ENCODE measurements at places on chromosomes 2 and 18. TPM values are rescaled to one million over a fixed set of nuclear protein-coding genes. Genes with fewer than 3 reads are reported as not detected.

- no peaks in the 10 kb centered on the region for H3K27me3 ChIP-seq
- H3K4me1 ChIP-seq: no peaks in the 10 kb centered on the region
- no peak overlapping the region for H3K27ac ChIP-seq
- no peak for DNase-seq
Measured at GRCh38 chr18:38330573-38330972, 765.0 kb upstream of the CELF4 start.

DNA sequence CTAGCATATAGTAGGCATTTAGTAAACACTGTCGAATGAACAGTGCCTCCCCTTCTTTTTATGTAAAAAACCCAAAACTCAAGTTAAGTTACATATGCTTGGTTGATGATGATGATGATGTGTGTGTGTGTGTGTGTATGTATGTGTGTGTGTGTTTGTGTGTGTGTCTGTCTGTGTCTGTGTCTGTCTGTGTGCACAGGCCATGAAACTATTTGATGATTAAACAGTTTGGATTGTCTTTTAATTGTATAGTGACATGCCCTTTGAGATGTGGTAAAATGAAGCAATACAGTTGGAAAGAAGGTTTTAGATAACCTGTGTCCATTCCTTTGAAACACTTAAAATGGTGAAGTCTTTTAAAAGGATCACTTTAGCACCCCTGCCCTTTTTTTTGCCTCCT is 105.6 kb downstream of the MAP4K4 start:
- no peak overlapping the region for H3K27ac ChIP-seq
- H3K4me1 ChIP-seq: peaks cover 20% of the 10 kb centered on the region
- H3K27me3 ChIP-seq: no peaks in the 10 kb centered on the region
- no peak for DNase-seq
- no peak overlapping the region for H3K4me3 ChIP-seq
- peaks cover 13% of the 10 kb centered on the region for H3K36me3 ChIP-seq

GRCh38 chr2:159904127-159904958 is 106.3 kb upstream of the CD302 start:
- peaks cover 34% of the 10 kb centered on the region for H3K4me1 ChIP-seq
- H3K27me3 ChIP-seq: no peaks in the 10 kb centered on the region
- peak within 1 kb of the TSS; percentile 85 for H3K4me3 ChIP-seq
- DNase-seq: peak; percentile 54

DNA sequence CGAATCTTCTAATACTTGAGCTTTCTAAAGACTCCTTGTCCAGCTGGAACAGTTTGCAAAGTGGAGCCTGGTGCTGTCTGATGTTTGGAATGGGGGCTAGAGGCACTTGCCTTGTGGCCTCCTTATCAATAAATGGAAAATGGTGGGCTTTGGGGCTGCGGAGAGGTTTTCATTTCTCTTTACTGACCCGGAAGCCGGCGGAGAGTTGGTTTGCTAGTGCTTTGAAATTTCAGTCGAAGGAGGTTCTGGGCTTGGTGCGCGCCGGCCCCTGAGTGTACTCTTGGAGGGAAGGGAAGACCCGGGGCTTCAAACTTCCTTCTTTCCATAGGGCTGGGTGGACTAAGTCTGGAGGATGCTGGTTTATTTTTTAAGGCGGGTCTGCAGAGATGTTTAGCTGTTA is 714 bp downstream of the RPIA start:
- no peaks in the 10 kb centered on the region for H3K27me3 ChIP-seq
- H3K4me1 ChIP-seq: peaks cover 34% of the 10 kb centered on the region
- DNase-seq: peak; percentile 15
- H3K27ac ChIP-seq: peak overlapping the region; percentile 60
- H3K36me3 ChIP-seq: no peaks in the 10 kb centered on the region

GRCh38 chr2:201847481-201847880 is 41.1 kb downstream of the CDK15 start:
- no peaks in the 10 kb centered on the region for H3K4me1 ChIP-seq
- DNase-seq: no peak
- H3K36me3 ChIP-seq: no peaks in the 10 kb centered on the region

GRCh38 chr2:29063056-29063455 is 11.3 kb downstream of the PCARE start:
- no peak overlapping the region for H3K27ac ChIP-seq
- peaks cover 22% of the 10 kb centered on the region for H3K4me1 ChIP-seq
- no peaks in the 10 kb centered on the region for H3K36me3 ChIP-seq
- H3K27me3 ChIP-seq: no peaks in the 10 kb centered on the region

- H3K27me3 ChIP-seq: no peaks in the 10 kb centered on the region
- no peak overlapping the region for H3K27ac ChIP-seq
- no peaks in the 10 kb centered on the region for H3K36me3 ChIP-seq
- no peaks in the 10 kb centered on the region for H3K4me1 ChIP-seq
- no peak for DNase-seq
Measured at GRCh38 chr2:205628422-205628821, 53.9 kb upstream of the NRP2 start.

- H3K27me3 ChIP-seq: no peaks in the 10 kb centered on the region
- no peak overlapping the region for H3K27ac ChIP-seq
- no peaks in the 10 kb centered on the region for H3K4me1 ChIP-seq
- DNase-seq: no peak
- H3K36me3 ChIP-seq: no peaks in the 10 kb centered on the region
Measured at GRCh38 chr2:113685471-113685870, 58.4 kb downstream of the RABL2A start.

GRCh38 chr18:13318731-13319501 is 100.4 kb downstream of the LDLRAD4 start:
- no peaks in the 10 kb centered on the region for H3K27me3 ChIP-seq
- H3K27ac ChIP-seq: no peak overlapping the region
- DNase-seq: no peak
- H3K4me1 ChIP-seq: no peaks in the 10 kb centered on the region
- no peaks in the 10 kb centered on the region for H3K36me3 ChIP-seq
- no peak overlapping the region for H3K4me3 ChIP-seq

DNA sequence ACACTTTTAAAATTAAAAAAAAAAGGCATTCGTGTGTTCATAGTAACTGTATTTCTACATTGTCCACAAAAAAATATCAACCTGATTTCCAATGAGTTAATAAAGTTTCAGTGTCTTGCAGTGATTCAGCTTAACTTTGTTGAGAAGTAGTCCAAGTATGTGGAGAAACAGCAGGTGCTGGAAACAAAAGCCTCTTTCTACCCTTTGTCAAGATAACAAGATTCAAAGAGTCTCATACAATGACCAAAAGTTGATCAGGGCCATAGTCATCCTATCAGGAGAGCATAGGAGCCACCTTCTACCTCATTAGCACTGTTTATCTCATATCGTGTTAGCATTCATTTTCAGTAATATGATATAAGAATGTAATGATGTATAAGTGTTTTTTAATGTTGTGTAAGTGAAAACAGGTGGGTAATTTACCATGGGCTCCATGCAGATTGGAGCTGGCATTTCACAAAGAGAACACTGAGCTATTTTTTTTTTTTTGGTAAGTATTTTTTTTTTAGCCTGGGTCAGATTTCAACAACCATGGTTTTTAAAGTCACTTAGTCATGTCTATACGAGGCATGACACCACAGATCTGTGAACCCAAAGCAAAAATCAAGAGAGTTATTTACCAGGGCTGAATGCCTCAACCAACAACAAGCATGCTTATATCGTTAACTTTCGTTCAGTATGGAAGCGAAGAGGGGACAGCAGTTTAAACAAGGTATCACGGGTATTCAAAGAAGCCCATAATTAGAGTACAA is 165.0 kb upstream of the ZNF521 start:
- H3K4me3 ChIP-seq: no peak overlapping the region
- no peaks in the 10 kb centered on the region for H3K36me3 ChIP-seq
- no peaks in the 10 kb centered on the region for H3K27me3 ChIP-seq

GRCh38 chr2:120673571-120674061 is 62.1 kb upstream of the GLI2 start:
- no peak overlapping the region for H3K27ac ChIP-seq
- H3K36me3 ChIP-seq: no peaks in the 10 kb centered on the region
- H3K27me3 ChIP-seq: peaks cover 12% of the 10 kb centered on the region
- H3K4me1 ChIP-seq: no peaks in the 10 kb centered on the region
- H3K4me3 ChIP-seq: no peak overlapping the region
- no peak for DNase-seq

GRCh38 chr2:121003391-121003790 is 267.7 kb downstream of the GLI2 start:
- H3K27me3 ChIP-seq: no peaks in the 10 kb centered on the region
- no peak overlapping the region for H3K27ac ChIP-seq
- no peak overlapping the region for H3K4me3 ChIP-seq
- no peak for DNase-seq
- no peaks in the 10 kb centered on the region for H3K36me3 ChIP-seq
- no peaks in the 10 kb centered on the region for H3K4me1 ChIP-seq

DNA sequence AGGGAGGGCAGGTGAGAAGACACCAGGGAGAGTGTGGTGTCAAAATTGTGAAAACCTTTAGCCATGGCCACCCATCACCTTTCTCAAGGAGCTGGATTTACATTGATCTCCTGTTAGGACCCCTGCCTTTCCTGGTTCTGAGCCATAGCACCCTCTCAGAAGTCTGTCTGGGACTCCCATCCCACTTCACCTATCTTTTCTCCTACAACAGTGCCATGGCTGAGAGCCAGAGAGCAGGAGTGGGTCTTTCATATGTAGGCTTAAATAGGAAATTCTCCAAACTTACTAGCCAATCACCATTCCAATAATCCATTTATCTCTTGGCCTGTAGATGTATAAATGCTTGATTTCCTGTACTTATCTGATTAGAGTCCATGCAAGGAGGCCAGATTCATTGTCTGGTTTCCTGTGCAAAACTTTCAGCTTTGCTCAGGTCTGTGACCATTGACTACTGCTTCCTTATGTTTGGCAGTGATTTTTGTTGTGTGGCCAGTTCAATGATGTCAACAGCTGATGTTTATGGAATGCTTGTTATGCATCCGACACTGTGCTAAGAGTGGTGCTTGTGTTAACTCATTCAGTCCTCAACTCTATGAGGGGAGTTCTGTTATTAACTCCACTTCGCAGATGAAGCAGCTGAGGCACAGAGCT is 57.6 kb upstream of the IGFBP5 start:
- no peak for DNase-seq
- H3K4me3 ChIP-seq: no peak overlapping the region
- H3K27ac ChIP-seq: no peak overlapping the region

GRCh38 chr2:44851518-44851917 is 90.0 kb upstream of the SIX3 start:
- no peak overlapping the region for H3K27ac ChIP-seq
- H3K36me3 ChIP-seq: no peaks in the 10 kb centered on the region
- no peak overlapping the region for H3K4me3 ChIP-seq
- no peak for DNase-seq
- no peaks in the 10 kb centered on the region for H3K4me1 ChIP-seq

DNA sequence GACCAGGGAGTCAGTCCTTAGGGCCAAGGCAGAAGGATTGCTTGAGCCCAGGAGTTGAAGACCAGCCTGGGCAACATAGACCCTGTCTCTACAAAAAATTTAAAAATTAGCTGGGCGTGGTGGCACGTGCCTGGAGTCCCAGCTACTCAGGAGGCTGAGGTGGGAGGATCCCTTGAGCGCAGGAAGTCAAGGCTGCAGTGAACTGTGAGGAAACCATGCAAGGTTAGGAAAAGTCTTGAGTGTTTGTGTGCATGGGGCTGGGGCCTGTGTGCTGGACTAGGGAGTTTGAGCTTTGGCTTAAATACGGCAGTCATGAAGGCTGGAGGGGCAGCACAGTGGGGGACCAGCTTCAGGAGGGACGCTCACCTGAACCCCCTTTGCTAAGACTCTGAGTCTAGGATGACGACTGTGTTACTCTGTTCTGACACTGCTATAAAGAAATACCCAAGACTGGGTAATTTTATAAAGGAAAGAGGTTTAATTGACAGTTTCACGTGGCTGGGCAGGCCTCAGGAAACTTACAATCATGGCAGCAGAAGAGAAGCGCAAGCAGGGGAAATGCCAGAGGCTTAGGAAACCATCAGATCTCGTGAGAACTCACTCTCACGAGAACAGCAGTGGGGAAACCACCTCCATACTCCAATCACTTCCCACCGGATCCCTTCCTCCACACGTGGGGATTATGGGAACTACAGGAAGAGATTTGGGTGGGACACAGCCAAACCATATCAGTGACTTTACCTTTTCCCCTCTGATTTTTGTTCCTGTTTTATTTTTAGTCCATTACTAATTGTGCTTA is 39.4 kb downstream of the GORASP2 start:
- no peaks in the 10 kb centered on the region for H3K27me3 ChIP-seq
- no peak overlapping the region for H3K27ac ChIP-seq
- H3K4me3 ChIP-seq: no peak overlapping the region
- no peak for DNase-seq
- H3K4me1 ChIP-seq: peaks cover 6% of the 10 kb centered on the region
- peaks cover 42% of the 10 kb centered on the region for H3K36me3 ChIP-seq

DNA sequence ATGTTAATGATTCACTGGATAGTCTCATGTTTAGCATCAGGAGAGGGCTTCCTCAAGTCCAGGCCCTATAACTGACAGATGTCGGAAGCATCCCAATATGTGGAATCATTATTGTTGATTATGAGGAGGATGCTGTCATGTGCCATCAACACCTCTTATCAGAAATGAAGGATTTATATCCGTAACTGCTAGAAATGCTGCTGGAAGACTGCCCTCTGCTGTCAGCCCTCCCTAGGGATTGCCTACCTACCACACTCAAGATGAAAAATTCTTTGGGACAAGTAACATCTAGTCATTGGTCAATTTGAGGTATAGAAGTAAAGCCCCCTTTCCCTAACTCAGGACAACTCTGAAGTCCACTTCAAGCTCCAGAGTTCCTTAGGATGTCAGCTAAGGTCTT is 1166.5 kb upstream of the NXPH2 start:
- no peaks in the 10 kb centered on the region for H3K36me3 ChIP-seq
- H3K4me3 ChIP-seq: no peak overlapping the region
- H3K27ac ChIP-seq: no peak overlapping the region
- no peaks in the 10 kb centered on the region for H3K27me3 ChIP-seq
- no peak for DNase-seq

DNA sequence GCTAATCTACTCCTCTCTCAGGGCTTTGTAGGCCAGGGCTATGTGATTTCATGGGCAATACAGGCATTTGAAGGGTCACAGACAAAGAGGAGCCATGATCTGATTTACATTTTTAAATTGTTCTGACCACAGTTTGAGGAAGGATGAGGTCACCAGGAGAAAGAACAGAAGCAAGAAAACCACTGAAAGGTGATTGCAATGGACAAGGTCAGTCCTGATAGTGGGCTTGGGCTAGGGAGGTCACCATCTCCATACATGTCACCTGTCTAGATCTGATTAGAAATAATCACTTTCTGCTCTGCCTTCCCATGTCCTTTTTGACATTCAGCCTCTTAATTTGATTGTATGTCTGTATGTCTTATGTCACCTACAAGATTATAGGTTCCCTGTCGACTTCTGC is 248.9 kb upstream of the CWC22 start:
- H3K27me3 ChIP-seq: no peaks in the 10 kb centered on the region
- no peaks in the 10 kb centered on the region for H3K36me3 ChIP-seq
- no peak for DNase-seq
- no peaks in the 10 kb centered on the region for H3K4me1 ChIP-seq

GRCh38 chr2:181780047-181780651 is 99.8 kb upstream of the NEUROD1 start:
- H3K4me1 ChIP-seq: peaks cover 13% of the 10 kb centered on the region
- no peak for DNase-seq
- H3K27ac ChIP-seq: no peak overlapping the region
- H3K27me3 ChIP-seq: no peaks in the 10 kb centered on the region
- no peaks in the 10 kb centered on the region for H3K36me3 ChIP-seq

GRCh38 chr2:1477196-1478040 is 64.2 kb downstream of the TPO start:
- H3K4me3 ChIP-seq: no peak overlapping the region
- H3K4me1 ChIP-seq: no peaks in the 10 kb centered on the region
- no peaks in the 10 kb centered on the region for H3K27me3 ChIP-seq
- DNase-seq: no peak
- no peak overlapping the region for H3K27ac ChIP-seq

SERPINB7 gene
- not detected for polyA plus RNA-seq

SP140 gene
- 2.5 TPM for polyA plus RNA-seq

REG3G gene
- polyA plus RNA-seq: not detected

CD226 gene
- polyA plus RNA-seq: 0.23 TPM

SLC4A5 gene
- polyA plus RNA-seq: not detected

SLC9A4 gene
- not detected for polyA plus RNA-seq
